Stimulated activated CD4-positive, alpha-beta T cell treated with anti-CD3 and anti-CD28 coated beads, Interleukin-1b, Interleukin-23, amount 100 ng/mL, for 1 hour (primary cell): ENCODE measurements at places on chromosomes 7 and 10.

- no peak for DNase-seq
These were observed 76.3 kb downstream of the JCAD start for GRCh38 chr10:29982997-29983648.

DNA sequence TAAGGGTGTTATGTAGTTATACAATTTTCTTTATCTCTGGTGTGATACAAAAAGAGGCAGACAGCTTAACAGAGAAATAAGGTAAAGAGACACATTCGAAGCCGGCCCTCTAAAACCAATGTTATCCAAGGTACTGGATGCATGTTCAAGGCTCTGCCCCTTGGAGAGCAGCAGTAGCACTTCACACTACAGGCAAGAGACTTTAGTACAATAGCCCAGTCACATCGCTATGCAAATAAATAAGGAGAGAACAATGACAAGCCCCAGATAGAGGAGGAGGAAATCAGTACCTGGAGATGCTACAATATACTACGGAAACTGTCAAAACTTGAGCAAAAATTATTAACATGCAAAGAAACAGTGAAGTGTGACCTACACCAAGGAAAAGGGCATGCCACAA is 111.1 kb downstream of the ITGB1 start:
- DNase-seq = no peak

DNA sequence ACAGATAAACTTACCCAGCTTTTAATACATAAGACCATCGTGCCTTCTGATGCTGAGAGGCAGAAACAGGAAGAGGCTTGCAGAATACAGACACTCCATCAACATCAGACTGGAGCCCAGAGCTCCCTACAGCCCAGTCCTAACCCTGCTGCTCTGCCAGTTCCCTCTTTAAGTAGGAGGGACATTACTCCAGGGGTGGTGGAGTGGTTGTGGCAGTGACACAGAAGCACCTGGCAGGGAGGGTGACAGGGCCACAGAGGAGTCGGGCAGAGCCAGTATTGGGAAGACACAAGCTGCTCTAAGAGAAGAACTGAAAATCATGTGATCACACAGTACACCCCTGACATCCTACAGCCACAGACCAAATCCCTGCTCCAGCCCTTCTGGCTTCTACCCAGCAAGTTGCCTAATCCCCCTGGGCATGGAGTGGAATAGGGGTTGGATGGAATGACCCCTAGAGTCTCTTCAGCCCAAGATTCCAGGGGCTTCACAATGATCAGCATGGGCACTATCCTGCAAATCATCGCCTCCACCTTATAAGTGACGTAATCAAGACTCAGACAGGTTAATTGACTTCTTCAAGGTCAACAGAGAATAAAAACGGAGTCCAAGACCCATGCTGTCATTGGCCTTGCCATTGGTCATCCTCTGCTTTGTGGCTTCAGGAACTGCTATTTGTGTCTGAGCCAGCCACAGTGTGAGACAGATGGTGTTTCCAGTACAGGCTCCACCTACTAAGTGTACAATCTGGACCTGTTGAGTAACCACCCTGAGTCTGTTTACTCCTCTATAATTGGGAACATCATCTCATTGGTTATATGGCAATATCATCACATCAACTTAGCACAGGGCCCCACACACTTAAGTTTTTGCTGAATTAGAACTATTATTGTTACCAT is 61.1 kb upstream of the ZMIZ1 start:
- no peak for DNase-seq

DNA sequence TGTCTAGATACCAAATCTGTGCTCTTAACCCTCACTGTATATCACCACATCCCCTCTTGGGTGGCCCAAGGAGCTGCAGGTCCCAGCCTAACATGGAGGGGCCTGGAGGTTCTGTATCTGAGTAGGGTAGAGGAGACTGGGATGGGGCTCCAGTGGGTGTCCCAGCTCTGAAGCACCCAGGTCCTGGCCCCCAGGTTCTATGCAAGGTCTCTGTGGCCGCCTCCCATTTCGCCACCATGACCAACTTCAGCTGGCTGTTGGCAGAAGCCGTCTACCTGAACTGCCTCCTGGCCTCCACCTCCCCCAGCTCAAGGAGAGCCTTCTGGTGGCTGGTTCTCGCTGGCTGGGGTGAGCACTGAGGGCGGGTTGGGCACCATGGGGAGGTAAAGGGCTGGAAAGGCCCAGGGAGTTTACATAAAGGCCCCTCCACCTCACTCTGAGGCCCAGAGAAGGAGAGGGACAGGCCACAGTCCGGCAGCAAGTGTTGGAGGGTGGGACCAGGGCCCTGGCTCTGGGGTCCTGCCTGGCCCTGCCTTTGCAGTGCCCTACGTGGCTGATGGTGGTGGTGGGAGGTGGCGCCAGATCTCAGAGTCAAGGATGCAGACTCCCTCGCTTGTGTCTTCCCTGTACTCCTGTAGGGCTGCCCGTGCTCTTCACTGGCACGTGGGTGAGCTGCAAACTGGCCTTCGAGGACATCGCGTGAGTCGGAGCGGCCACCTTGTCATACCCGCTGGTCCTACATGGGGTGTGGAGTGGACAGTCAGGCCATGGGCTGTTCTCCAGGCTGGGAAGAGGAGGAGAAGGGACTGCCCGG is 10.2 kb downstream of the GHRHR start:
- DNase-seq = no peak

GRCh38 chr7:71155236-71155635 is 23.3 kb downstream of the GALNT17 start:
- no peak for DNase-seq

DNA sequence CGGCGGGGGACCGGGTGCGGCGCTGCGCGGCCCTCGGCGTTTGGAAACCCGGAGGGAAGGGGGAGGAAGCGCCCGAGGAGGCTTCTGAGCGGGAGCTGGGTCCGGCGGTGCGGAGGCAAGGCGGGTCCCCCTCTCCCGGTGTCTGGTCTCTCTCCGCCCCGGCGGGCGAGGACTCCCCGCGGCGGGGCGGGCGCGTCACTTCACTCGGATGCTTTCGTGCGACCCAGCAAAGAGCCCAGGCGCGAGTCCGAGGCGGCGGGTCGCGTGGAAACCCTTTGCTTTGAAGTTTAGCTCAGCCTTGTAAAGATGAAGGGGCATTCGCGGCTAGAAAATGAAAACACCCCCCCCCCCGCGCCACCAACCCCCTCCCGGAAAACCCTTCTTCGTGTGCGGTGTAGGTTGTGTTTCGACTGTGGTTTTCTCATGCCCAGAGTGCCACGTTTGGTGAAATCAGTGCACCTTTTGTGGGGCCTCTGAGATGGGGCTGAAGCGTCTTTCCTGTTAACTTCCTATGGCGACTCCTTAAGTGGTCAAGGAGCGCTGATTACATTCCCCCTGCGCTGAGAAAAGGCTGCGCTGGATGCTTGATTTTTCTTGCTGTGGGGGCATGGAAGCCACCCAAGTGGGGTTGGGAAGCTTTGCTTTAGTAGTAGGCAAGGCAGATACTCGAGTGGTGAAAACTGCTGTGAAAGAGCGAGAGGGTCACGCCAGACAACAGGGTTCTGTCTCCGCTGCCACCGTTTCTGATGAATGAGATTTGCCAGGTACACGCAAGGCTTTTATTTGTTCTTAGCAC is 876 bp downstream of the GNAI1 start:
- no peak for DNase-seq

DNA sequence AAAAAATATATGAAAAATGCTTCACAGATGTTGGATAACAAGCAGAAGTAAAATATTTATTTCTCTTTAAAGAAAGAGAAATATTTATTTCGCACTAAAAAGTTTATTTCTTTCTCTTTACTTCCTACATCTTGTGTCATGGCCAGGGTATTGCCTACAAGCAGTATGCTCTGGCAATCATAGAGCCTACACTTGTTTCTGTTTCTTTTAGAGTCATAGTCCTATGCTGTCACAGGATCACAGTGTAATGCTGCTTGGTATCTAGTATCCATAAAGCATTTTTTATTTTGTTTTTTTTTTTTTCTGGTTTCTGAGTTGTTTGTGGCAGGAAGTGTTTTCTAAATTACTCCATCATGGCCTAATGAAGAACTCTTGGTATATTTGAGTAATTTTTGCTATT is 116.0 kb downstream of the ATRNL1 start:
- DNase-seq = no peak

DNA sequence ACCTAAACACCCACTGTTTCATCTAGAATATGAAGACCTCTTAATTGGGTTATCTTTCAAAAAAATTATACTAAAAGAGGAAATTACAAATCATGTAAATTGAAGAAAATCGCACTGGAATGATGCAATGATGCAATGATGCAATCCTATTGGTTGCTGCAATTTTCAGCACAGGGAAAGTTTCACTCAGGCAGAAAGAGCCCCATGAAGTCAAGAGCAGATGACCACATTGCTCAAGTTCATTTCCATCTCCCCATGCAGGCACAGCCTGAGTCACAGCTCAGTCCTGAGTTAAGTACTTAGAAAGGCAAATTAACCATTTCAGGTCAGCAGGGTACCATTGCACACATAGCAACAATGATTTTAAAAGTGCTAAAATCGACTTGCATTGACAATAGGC is 180.3 kb upstream of the MYO3A start:
- no peak for DNase-seq

GRCh38 chr10:113115556-113115955 is 165.5 kb downstream of the TCF7L2 start:
- DNase-seq = no peak

DNA sequence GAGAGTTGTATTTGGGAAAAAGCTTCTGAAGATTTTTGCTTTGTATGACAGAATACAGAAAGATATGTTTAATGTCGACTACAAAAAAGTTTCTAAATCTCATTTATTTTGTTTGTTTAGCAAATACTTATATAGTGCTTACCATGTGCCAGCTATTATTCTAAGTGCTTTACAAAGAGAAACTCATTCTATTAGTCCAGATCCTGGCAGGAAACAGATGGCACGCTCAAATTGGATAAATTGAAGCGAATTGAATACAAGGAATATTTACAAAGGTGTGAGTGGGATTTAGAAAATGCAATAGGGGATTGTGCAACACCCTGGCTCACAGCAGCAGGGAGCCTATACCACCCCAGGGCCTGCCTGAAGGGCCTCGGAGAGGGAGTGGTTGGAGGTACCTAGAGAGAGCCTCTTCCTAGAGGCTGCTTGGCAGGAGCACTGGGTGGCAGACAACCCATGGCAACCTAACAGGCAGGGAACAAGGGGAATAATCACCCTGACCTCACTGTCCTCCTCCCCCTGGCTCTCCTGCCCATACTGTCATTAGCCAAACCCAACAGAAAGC is 27.6 kb upstream of the FAM204A start:
- no peak for DNase-seq

GRCh38 chr10:2326411-2326810 is 589.1 kb upstream of the ADARB2 start:
- no peak for DNase-seq

- no peak for DNase-seq
These were observed 180.7 kb downstream of the BMPER start for GRCh38 chr7:34086064-34086463.

DNA sequence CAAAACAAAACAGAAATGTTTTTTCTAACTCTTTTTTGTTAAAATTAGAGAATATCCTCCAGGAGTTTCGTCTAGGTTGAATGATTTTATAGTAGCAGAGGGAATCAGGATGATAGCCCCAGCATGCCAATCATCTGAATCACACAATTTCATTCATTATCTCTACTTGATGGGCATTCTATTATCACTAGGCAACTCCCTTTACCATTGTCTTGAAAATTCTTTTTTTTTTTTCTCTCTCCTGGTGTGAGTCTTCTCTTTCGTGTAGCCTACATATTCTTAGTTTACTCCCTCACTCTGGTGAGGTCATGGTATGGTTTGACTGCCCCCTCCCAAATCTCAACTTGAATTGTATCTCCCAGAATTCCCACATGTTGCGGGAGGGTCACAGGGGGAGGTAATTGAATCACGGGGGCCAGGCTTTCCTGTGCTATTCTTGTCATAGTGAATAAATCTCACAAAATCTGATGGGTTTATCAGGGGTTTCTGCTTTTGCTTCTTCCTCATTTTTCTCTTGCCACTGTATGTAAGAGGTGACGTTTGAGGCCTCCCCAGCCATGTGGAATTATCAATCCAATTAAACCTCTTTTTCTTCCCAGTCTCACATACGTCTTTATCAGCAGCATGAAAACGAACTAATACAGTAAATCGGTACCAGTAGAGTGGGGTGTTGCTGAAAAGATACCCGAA is 105.0 kb downstream of the OTUD1 start:
- no peak for DNase-seq

DNA sequence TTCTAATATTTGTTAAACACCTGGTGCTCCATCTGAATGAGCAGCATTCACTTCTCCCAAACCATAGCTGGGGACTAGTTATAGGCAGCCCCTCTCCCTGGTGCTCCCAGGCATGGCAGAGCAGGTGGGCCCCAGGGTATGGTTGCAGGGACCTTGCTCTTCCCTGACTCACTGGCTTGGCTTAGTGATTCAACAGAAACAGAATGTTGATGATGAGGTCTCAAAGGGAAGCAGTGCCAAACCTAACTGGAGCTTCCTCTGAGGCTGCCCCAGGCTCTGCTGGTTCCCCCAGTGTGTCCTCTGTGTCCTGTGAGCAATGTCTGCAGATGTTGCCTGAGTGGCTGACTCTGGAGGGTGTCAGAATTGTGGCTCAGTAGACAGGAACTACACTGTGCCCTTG is 3.7 kb downstream of the GPR26 start:
- DNase-seq = no peak

- DNase-seq = no peak
These were observed 113.3 kb downstream of the KCNMA1 start for GRCh38 chr10:77524281-77524711.

GRCh38 chr10:131971591-131971990 is 10.1 kb downstream of the BNIP3 start:
- DNase-seq = no peak

DNA sequence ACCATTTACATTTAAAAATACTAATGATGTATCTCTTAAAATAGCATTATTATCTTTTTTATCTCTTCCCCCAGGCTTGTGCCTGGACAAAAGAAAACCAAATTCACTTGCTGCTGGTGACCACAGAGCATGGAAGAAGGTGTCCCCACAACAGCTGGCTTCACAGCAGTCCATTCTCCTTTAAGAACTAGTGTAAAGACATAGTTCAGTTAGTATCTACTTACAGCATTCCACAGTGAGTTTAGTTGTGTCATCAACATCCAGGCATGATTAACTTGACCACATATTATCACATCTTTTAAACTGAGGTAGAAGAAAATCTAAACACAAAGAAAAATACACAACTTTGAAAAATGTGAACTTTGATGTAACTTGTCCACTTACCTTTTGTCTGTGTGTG is 55.0 kb downstream of the LRRC17 start:
- DNase-seq = no peak

DNA sequence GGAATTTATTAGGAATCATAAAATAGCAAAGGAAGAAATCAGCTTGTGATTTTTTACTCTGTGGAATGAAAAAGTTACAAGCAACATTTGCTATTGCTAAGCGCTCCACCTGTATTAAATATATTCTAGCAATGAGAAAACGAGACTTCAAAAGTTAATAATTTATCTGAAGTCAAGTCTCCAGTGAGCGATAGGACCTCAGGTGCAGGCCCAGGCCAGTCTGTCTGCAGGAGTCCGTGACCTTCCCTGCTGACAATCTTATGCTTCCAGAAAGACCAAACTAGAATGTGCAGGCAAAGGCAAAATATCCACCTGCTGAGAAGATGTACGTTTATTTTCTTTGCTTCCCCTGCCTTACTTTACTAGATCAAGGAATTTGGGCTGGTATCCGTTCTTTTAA is 22.7 kb downstream of the MRC1 start:
- DNase-seq = no peak

GRCh38 chr10:118793545-118793944 is 38.8 kb upstream of the CACUL1 start:
- no peak for DNase-seq

- DNase-seq = no peak
These were observed 203.3 kb downstream of the TAX1BP1 start for GRCh38 chr7:27943241-27943640.
